PC-9 (cell line): ENCODE measurements at places on chromosomes 7 and 10. TPM values are rescaled to one million over a fixed set of nuclear protein-coding genes. Genes with fewer than 3 reads are reported as not detected.

The GPNMB gene
- 13.3 and 17.4 TPM in 2 replicates for total RNA-seq

The DNAJC1 gene
- total RNA-seq = 10.8 and 19.1 TPM in 2 replicates

The KIAA1549 gene
- total RNA-seq = 20.2 and 26.6 TPM in 2 replicates

The NOS3 gene
- total RNA-seq = 1.8 and 3.2 TPM in 2 replicates

The FAM25G gene
- 3.2 TPM in 1 of 2 replicates, not detected in the other for total RNA-seq
